ENCODE measurements at places on chromosomes 4 and X.

DNA sequence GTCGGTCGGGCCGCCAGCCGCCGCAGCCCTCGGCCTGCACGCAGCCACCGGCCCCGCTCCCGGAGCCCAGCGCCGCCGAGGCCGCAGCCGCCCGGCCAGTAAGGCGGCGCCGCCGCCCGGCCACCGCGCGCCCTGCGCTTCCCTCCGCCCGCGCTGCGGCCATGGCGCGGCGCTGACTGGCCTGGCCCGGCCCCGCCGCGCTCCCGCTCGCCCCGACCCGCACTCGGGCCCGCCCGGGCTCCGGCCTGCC is 213 bp downstream of the NFKB1 start:
- no peak for DNase-seq

DNA sequence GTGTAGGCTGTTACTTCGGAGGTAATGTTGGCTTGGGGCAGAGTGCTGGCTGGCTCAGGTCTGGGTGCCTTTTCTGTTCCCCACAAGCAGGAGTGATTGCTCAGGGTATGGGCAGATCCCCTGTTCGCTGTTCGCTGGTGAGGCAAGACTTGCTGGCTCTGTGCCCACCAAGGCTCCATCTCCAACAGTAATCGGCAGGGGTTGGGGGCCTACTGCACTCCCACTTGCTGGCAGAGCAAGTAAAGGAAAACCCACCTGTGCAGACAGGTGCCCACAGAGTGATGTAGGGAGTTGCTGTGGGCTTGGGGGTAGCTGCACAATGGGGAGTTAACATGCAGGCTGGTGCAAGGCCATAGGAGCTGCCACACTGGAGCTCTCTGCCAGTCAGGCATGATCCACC is 8.0 kb upstream of the TMSB15C start:
- DNase-seq = no peak

DNA sequence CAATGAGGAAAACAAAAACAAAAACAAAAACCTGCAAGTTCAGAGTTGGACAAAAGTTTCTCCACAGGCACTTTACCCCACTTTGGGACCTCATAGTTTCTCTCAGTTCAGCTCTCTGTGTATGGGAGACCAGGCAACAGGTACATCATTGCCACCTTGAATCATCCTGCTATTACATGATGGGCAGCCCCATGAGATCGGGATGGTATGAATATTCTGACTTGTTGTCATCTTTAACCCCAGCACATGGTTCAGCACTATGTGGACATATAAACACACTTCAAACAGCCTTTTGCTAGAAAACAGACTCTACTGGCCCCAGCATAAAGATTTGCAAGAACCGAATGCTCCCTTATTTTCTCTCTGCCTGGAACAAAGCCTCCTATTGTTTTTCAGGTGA is 176.9 kb upstream of the SCML1 start:
- no peak for DNase-seq

DNA sequence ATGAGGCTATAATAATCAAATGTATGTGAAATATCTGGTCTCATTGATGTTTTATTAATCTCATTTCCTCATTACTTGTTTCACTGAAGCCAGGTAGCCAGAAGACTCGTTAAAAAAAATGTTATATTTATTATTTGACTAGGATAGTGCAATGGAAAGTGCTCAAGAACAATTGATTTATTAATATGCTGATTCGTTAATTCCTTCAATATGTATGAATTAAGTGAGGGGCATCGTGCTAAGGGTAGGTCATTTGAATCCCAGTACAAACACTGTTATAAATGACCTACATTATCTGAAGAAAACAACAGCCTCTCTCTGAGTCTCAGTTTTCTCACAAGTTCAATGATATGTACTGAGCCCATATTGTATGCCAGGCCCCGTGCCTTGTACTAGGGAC is 214.2 kb upstream of the GPRIN3 start:
- DNase-seq = no peak

DNA sequence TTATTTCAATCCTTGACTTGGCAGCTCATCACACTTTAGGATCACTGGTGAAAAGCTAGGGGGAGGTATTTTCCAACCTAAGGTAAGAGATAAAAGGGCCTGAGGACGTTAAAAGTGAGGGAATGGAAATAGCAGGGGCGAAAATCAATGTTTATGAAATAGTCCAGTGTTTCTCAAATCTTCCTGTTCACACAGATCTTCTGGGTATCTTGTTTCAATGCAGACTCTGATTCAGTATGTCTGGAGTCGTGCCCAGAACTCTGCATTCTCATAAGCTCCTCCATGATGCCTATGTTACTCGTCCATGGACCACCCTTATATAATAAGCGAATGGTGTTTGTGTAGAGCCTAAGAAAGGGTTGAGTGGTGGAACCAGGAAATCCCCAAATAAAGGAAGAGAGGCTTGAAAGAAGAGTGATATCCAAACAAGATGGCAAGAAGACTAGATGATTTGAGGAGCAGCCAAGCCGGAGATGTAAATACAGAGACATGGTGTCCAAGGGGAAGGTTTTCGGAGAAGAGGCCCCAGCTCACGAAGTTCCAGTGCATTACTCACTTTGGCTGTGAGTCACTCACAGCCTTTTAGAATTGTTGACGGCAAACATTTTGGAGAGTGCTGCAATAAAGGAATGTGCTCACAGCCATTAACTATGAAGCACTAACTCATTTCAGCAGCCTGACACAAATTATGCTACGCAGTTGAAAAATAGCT is 215.6 kb upstream of the PPARGC1A start:
- DNase-seq = no peak

DNA sequence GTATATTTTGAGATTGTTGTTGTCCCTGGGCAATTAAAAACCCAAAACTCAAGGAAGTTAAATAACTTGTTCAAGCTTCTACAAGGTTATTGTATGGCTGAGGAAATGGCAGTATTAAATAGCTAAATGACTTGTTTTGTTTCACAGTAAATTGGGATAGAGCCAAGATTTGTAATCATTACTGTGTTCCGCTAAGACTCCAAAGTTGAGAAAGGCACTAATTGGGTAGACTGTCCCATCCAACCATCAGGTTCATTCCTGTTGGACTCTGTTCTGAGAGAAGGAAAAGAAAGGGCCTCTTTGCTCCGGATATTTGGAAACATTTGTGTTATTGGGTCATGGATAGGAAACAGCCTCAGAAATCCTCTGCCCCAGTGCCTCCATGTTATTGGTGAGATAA is 82.2 kb downstream of the DCLK2 start:
- DNase-seq = no peak

GRCh38 chr4:108902769-108903168 is 139.9 kb upstream of the ETNPPL start:
- DNase-seq = no peak

DNA sequence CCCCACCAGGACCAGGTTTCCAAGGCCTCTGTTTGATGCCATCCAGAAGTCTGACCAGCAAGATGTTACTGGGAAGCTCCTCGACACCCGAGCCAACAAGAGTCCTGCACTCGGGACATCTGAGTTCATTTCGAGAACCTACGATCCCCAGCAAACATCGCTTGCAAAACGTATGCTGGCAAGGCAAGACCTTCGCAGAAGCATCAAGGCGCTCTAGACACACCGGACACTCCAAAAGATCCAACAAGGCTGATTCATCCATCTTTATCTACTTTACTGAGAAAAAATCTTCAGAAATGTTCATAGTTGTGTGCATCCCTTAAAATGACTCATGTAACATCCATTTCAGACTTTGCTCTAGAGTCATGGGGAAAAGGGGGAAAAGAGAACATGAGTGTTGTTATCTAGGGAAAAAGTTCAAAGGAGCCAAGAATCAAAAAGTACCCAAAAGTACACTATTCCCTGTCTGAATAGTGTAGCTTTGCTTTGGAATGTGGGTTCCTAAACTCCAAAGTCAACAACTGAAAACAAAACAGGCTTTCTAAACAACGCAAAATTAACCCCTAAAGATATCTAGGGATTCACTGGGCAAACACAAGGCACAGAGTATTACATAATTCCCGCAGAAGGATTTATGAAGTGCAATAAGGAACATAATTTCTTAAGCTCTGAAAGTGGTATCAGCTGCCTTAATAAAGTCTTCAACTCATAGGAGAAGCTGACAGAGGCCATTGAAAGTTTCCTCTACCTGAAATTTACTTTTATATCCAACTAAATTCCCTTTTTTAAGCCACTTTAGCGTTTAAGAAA is 1.6 kb downstream of the SH3RF1 start:
- DNase-seq = no peak

Data from activated gamma-delta T cell treated with anti-CD3 and anti-CD28 coated beads, Interleukin-2, amount 50 U/mL, for 16 hours (primary cell).